ENCODE measurements at places on chromosomes 4 and X. TPM values are rescaled to one million over a fixed set of nuclear protein-coding genes. Genes with fewer than 3 reads are reported as not detected.

- DNase-seq, result no peak
Observed at GRCh38 chr4:166989886-166990285, 244.4 kb downstream of the SPOCK3 start.

The TCEAL1 gene
- total RNA-seq, result 9.6 TPM

GRCh38 chr4:94278781-94279180 is 63.9 kb downstream of the HPGDS start:
- DNase-seq, result no peak

GRCh38 chrX:9899640-9900111 is 67.5 kb upstream of the CLDN34 start:
- DNase-seq, result peak; percentile 91

DNA sequence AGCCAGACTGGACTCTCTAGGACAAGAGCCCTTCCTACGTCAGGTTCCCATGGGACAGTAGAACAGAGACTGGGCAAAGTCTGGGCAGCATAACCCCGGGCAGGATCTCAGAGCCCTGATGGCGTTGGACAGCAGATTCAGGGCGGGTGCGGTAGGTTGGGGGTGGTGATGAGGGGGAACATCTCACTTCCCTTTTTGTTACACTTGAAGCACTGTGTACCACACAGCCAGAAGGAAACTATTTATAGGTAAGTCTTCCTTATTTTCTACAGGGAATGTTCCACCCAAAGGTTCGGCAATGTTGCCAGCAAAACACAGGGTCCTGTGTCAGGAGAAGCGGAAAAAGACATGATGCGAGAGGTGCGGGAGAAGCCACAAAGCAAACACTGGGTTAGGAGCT is 54.3 kb downstream of the TSC22D3 start:
- DNase-seq, result no peak

DNA sequence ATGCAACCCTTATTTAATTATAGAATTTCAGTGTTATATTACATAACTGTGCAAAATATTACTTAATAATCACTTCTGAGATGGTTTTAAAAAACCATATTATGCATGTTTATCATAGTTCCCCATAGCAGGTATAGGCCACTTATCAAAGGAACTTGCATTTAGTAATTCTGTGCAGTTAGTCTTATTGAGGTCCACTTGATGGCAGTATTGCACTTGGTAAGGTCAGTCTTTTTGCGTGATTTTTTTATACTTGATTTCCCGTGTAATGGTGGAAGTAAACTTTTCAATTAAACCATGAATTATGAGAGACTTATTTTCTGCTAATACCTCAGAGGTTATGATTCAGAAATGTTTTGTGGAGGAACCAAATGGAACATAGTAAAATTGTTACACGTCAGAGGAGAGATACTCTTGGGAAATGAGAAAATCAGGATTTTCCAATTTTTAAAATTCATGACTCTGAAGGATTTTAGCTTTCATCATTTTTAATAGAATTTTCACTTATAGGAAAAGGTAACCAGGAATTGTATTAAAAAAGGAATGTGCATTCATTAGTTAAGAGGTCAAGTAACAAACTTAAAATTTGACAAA is 230.0 kb downstream of the CCSER1 start:
- DNase-seq, result peak; percentile 69

DNA sequence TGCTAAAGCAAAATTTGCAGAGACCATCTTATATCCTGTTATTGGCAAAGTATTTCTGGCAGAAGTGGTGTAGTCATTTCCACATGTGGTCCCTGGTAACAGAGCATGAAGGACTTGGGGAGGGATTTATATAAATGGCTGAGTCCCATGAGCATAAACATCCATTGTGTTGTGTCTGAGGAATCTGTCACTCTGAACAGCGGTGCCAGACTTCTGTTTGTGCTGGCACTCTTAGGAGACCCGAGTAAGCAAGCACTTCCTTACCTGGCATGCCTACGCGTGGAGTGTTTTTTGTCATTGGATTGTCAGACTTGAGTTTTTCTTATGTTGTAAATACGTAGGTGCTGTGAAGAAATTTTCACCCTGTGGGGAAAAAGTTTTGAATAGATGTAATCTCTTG is 285.9 kb downstream of the ARHGAP10 start:
- DNase-seq, result peak; percentile 21

GRCh38 chr4:14184265-14184664 is 556.7 kb upstream of the BOD1L1 start:
- DNase-seq, result peak; percentile 8

The RASGEF1B gene
- 0.77 TPM for total RNA-seq

GRCh38 chr4:38529189-38530115 is 134.5 kb upstream of the KLF3 start:
- DNase-seq, result no peak

The CNKSR2 gene
- total RNA-seq, result 2.2 TPM

- no peak for DNase-seq
Observed at GRCh38 chr4:73161527-73162185, 92.1 kb upstream of the COX18 start.

GRCh38 chr4:173119818-173120217 is 48.8 kb upstream of the GALNT7 start:
- DNase-seq, result peak; percentile 42

GRCh38 chr4:121217351-121217750 is 53.2 kb upstream of the TNIP3 start:
- peak; percentile 17 for DNase-seq

GRCh38 chr4:38784141-38784540 is 1.4 kb upstream of the TLR10 start:
- no peak for DNase-seq

The BMX gene
- total RNA-seq, result not detected

DNA sequence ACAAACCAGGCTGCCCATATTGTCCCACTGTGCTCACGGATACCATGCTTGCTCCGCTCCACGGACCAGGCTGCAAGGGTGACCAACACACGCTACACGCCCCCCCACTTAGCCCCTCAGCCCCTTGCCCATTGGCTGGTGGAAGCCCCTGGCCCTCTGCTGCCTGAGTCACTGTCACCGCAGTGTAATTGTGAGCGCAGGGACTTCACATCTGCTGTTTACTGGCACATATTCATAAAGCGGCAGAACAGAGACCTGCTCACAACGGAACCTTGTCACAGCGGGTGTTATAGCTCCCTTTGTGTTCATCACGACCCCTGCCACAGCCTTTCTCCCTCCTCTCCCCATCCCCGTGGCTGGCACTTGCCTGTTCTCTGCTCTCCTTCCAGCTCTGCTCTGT is 83.7 kb downstream of the PSAPL1 start:
- DNase-seq, result no peak

DNA sequence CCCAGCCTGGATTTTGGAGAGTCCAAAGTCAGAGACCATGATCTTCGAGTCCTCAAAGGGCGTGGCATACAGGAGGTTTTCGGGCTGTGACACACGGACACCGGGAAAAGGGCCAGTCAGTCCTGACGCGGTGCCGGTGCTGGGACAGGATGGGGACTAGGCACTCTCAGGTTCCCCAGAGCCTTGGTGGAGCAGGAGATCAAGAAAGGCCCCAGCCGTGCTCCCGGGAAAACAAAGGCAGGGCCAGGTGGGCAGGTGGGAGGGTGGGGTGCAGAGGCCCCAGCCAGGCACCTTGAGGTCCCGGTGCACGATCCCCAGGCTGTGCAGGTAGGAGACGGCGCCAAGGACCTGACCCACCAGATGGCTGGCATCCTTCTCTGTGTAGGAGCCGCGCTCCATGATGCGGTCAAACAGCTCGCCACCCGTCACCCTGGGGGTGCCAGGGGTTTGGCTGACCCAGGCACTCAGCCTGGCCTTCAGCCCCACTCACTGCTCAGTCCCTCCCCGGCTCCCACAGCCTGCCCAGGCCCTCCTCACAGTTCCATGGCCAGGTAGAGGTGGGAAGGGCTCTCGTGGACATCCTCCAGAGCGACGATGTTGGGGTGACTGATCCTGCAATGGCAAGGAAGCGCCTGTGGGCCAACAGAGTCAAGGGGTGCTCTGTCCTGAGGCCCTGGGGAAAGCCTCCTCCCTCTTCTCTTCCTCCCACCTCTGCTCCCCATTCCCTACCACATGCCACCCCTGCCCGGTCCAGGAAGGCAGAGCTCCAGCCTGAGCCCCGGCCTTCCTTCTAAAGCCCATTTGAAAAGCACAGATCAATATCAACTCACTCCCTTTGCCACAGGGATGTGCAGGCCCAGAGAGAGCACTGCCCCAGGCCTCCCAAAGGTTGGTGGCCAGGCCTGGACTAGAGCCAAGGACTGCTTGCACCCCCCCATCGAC is 1.8 kb downstream of the PNCK start:
- no peak for DNase-seq

DNA sequence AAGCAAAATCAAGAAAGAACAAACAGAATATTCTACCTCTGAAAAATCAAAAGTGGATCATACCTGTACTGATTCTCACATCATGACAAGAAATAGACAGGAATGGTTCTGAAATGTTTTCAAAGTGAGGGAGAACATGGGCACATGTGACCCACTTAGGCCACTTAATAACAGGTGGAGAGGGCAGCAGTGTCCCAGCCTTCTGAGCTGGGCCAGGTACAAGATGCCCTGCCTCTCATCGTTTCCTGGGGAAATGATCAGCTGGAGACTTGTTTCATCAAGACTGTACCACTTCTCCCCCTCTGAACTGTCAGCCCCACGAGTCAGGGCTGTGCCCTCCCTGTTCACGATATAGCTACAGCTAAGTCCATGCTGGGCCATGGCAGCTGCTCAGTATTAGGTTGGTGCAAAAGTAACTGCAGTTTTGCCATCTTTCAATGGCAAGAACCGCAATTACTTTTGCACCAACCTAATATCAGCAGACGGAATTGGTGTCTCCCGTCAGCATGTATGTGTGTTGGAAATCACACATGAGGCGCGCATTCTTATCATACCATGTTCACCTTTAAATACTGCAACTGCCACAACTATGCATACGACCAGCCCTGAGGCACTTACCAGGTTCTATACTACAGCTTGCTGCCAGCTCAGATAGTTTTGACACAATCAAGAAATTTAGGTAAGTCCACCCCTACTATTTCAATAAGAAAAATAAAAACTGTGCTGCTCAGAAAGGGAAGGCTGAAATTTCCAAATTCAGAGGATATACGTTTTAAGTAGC is 71.4 kb downstream of the GATB start:
- no peak for DNase-seq

The ATP5ME gene
- 255 TPM for total RNA-seq

DNA sequence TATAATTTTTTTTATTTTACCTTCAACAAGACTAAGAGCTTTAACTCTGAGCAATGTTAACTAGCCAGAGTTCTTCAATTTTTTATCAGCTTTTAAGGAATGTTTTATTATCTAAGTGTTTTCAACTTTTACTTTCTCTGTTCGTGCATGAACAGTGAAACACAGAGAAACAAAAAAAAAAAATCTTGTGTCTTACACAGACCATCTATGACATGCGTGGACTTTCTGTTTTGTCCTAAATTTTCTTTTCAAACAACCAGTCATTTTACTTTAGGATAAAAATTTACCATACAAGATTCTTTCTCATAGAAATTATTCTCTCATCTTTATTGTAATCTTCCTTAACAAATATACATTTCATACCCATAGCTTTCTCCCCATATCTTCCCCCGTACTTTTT is 731.9 kb upstream of the PCDH10 start:
- no peak for DNase-seq

- DNase-seq, result no peak
Observed at GRCh38 chr4:156248917-156249316, 295.3 kb upstream of the CTSO start.

All from astrocyte (in vitro differentiated cells and primary cell).